CD4-positive, alpha-beta T cell (primary cell): ENCODE measurements at places on chromosomes 11 and 22.

- no peak for DNase-seq
- no peak overlapping the region for H3K4me3 ChIP-seq
- H3K4me1 ChIP-seq, result peaks cover 9% of the 10 kb centered on the region
Observed at GRCh38 chr11:1830322-1831223, 4.2 kb upstream of the SYT8 start.

DNA sequence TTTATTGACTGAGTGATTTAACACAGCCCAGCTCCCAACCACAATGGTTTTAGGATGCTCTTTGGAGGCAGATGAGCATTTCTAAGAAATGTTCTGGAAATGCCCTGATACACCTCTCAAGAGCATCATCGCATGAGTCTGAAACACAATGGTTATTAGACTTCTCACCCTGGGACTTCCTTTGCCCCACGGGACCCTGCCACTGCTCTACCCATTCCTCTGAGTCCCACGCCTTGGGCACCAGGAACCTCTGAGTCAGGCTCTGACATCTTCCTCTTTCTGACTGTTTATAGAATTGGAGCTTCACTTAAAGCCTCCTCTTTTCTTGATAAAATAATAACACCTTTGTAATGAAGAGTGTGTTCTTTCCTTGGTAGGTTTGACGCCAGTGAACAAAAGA lies 85.6 kb upstream of the PARVA start:
- no peak overlapping the region for H3K27ac ChIP-seq
- no peaks in the 10 kb centered on the region for H3K36me3 ChIP-seq
- H3K27me3 ChIP-seq, result no peaks in the 10 kb centered on the region

- H3K27ac ChIP-seq, result no peak overlapping the region
- H3K4me3 ChIP-seq, result no peak overlapping the region
- no peaks in the 10 kb centered on the region for H3K4me1 ChIP-seq
- H3K36me3 ChIP-seq, result no peaks in the 10 kb centered on the region
- no peak for DNase-seq
- peaks cover 18% of the 10 kb centered on the region for H3K27me3 ChIP-seq
Observed at GRCh38 chr11:134401825-134402809, 9.9 kb downstream of the B3GAT1 start.

GRCh38 chr11:117239295-117239694 lies 6.8 kb downstream of the RNF214 start:
- DNase-seq, result no peak
- no peaks in the 10 kb centered on the region for H3K4me1 ChIP-seq
- H3K36me3 ChIP-seq, result peaks cover 38% of the 10 kb centered on the region
- H3K27ac ChIP-seq, result no peak overlapping the region

- no peak for DNase-seq
- H3K27me3 ChIP-seq, result no peaks in the 10 kb centered on the region
- H3K4me1 ChIP-seq, result no peaks in the 10 kb centered on the region
- no peaks in the 10 kb centered on the region for H3K36me3 ChIP-seq
Observed at GRCh38 chr11:84800755-84801346, 826.3 kb downstream of the DLG2 start.

GRCh38 chr11:87421422-87421821 lies 383.7 kb downstream of the TMEM135 start:
- H3K4me3 ChIP-seq, result no peak overlapping the region
- no peaks in the 10 kb centered on the region for H3K36me3 ChIP-seq
- DNase-seq, result no peak
- no peak overlapping the region for H3K27ac ChIP-seq
- no peaks in the 10 kb centered on the region for H3K27me3 ChIP-seq

GRCh38 chr22:33000342-33001280 lies 57.6 kb downstream of the SYN3 start:
- no peak overlapping the region for H3K27ac ChIP-seq
- H3K4me1 ChIP-seq, result no peaks in the 10 kb centered on the region
- no peaks in the 10 kb centered on the region for H3K36me3 ChIP-seq
- no peak overlapping the region for H3K4me3 ChIP-seq
- no peaks in the 10 kb centered on the region for H3K27me3 ChIP-seq

DNA sequence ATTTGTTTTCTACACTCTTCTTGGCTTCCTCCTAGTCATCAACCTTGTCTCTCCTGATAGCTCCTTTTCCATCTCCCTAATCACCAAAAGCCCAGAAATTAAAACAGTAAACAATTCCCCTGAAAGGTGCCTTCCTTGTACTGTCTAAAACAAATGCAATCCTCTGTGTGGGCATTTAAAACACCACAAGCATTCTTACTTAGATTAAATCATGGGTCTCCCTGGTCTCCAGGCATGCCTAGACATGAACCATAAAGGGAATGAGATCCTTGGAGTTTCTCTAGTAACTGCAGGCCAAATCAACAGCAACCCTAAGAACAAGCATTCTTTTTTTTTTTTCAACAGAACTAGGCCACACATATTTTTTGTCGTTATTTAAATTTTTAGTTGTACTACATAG lies 1.9 kb downstream of the BTG4 start:
- DNase-seq, result no peak
- H3K27ac ChIP-seq, result no peak overlapping the region
- no peak overlapping the region for H3K4me3 ChIP-seq
- H3K4me1 ChIP-seq, result peaks cover 9% of the 10 kb centered on the region
- H3K36me3 ChIP-seq, result no peaks in the 10 kb centered on the region

- peaks cover 3% of the 10 kb centered on the region for H3K27me3 ChIP-seq
- no peaks in the 10 kb centered on the region for H3K36me3 ChIP-seq
Observed at GRCh38 chr11:134821422-134821821, 409.4 kb upstream of the B3GAT1 start.

GRCh38 chr22:19809741-19810140 lies 44.9 kb downstream of the GNB1L start:
- H3K4me3 ChIP-seq, result no peak overlapping the region
- H3K36me3 ChIP-seq, result peaks cover 25% of the 10 kb centered on the region
- DNase-seq, result no peak
- H3K27ac ChIP-seq, result no peak overlapping the region
- no peaks in the 10 kb centered on the region for H3K27me3 ChIP-seq

GRCh38 chr11:74090701-74091100 lies 80.1 kb downstream of the C2CD3 start:
- no peaks in the 10 kb centered on the region for H3K4me1 ChIP-seq
- no peak overlapping the region for H3K27ac ChIP-seq
- no peaks in the 10 kb centered on the region for H3K27me3 ChIP-seq
- no peak for DNase-seq
- H3K36me3 ChIP-seq, result peaks cover 59% of the 10 kb centered on the region
- H3K4me3 ChIP-seq, result no peak overlapping the region

GRCh38 chr11:96647621-96648020 lies 257.8 kb downstream of the JRKL start:
- DNase-seq, result no peak
- H3K27me3 ChIP-seq, result no peaks in the 10 kb centered on the region
- H3K4me3 ChIP-seq, result no peak overlapping the region

GRCh38 chr11:75719340-75720239 lies 2.0 kb downstream of the MOGAT2 start:
- H3K27me3 ChIP-seq, result no peaks in the 10 kb centered on the region
- no peak overlapping the region for H3K4me3 ChIP-seq
- H3K4me1 ChIP-seq, result no peaks in the 10 kb centered on the region
- DNase-seq, result no peak
- no peak overlapping the region for H3K27ac ChIP-seq
